T-helper 17 cell (primary cell): ENCODE measurements at places on chromosomes 3 and 15. TPM values are rescaled to one million over a fixed set of nuclear protein-coding genes. Genes with fewer than 3 reads are reported as not detected.

The CCPG1 gene
- total RNA-seq, result 28.2 TPM

The RAD51 gene
- total RNA-seq, result 2.0 TPM

The LTF gene
- total RNA-seq, result not detected

The C15orf62 gene
- total RNA-seq, result 1.2 TPM

The ATP13A5 gene
- total RNA-seq, result not detected

The MASP1 gene
- total RNA-seq, result 0.44 TPM

DNA sequence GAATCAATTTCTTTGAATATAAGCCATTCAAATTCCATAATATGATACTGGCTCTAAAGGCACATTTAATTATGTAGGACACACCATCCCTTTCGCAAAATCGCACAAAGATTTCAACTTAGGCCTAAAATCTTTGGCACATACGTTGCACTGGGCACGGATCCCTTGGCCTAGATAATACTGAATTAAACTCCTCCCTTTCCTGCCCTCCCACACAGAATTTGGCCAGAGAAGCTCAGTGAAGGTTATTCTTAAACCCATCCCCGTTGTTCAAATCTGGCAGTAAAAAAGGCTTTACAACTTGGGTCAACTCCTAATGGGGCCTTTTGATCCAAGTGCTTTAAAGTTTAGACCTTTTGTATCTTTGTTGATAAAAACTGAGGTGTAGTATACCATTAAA is 247.2 kb downstream of the PTPRG start:
- DNase-seq, result no peak

- DNase-seq, result no peak
These were observed 159.8 kb upstream of the TSC22D2 start for GRCh38 chr3:150248116-150248887.

DNA sequence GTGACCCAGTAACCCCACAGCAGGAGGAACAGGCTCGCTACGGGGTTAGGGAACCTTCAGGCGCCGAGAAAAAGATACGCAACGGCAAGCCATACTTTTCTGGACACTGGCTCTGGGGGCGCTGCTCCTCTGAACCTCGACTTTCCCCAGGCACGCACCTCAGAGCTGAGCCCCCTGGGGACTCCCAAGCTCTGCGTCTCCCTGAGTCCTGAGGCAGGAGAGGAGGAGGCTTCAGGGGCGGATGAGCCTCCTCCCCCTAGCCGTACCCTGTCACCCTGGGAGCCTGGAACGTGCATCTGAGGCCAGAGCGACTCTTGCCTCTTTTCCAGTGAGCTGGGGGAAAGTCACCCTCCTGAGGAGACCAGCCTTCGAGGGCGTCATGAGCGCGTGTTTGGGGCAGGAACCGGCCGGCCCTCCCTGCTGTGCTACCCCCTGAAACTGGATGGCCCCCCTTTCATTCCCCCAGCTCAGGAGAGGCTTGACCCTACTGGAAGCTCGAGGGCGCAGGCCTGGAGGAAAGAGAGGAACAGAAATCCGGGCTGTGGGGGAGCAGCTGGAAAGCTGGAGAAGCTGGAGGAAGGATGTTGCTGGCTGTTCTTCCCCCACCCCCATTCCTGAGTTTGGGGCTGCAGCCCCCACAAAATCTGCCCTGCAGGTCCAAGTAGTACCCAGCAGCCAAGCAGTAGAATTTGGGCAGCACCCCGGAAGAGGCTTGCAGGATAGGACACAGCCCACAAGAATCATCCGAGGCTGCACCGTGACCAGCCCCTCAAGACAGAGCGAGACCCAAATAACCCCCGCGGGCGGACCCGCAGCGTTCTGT is 25.1 kb upstream of the POLG start:
- no peak for DNase-seq

DNA sequence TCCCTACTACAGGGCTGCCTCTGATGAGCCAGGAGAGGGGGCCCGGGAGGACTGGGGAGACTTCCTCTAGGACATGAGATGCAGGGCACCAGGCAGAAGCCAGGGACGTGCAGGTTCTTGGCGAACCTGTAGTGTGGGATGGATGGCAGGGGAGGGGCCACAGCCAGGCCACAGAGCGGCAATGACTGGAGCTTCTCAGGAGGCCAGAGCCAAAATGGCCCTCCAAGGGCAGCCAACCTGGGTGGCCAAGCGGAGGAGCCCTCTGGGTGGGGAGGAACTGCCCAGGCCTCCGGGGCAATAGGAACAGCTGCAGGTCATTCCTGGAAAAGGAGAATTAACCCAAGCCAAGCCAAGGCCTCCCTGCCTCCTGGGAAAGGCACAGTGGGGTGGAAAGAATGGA is 224.5 kb downstream of the XXYLT1 start:
- DNase-seq, result no peak

DNA sequence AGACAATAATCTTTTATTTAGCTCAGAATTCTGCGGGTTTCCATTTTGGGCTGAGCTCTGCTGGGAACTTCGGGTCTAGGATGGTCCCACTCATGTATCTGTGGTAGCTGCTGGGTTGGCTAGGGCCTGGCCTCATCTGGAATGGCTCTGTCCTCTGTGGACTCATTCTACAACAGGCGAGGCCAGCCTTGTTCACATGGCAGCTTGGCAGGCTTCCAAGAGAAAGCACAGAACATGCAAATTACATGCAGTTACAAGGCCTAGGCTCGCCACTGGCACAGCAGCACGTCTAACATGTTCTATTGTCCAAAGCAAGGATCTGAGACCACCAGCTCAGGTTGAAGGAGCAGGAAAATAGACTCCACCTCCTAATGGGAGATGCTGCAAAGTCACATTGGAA is 431.4 kb downstream of the PDCD6IP start:
- DNase-seq, result no peak

DNA sequence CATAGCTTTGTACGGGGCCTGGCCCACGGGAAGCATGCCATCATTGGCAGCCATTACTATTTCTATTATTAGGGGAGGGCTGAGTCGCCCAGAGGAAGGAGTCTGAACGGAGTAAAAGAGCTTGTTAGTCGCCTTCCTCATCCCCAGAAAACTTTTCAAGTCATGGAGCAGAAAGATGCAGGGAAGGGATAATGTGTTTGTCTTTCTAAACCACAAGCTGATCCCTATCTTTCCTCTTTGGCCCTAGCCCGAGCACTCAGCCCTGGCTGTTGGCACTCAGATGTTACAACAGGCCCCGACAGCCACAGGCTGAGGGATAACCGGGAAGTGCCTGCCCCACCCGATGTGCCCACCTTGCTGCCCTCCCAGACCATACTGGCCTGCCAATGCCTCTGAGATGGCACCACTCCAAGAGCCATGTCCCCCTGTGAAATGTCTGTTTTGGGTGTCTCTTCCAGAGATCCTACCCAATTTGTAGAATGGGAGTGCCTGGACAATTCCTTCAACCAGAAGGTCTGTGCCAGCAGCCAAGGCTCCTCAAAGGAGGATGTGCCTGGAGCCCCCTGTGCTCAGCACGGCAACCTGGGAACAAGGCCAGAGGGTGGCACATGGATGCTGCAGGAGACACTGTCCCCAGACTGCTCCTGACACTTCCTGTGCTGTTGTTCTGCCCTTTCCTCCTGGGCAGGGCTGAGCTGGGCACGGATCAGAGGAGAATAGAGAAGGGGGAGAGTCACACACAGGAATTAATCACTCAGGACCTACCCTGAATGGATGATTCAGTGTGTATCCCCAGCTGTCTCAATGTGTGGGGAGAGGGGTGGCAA is 10.8 kb downstream of the PAK6 start:
- no peak for DNase-seq

GRCh38 chr3:4670352-4670751 is 177.2 kb downstream of the ITPR1 start:
- no peak for DNase-seq

DNA sequence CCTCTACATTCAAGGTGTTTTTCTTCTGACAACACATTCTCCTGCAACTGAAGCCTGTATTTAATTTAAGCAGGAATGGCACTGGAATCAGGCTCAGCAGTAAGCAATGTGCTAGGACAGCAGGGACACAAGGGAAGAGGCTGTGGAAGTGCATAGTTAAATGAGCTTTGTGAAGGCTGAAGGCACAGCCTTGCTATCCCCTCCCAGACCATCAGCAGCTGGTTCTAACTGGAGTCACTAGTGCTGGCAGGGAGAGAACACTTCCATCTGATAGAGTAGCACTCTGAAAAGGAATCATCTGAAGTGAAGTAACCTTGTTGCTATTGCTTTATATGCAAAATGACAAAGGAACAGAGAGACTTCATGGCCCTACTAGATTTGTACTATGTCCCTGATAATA is 14.7 kb downstream of the UQCC5 start:
- DNase-seq, result no peak

DNA sequence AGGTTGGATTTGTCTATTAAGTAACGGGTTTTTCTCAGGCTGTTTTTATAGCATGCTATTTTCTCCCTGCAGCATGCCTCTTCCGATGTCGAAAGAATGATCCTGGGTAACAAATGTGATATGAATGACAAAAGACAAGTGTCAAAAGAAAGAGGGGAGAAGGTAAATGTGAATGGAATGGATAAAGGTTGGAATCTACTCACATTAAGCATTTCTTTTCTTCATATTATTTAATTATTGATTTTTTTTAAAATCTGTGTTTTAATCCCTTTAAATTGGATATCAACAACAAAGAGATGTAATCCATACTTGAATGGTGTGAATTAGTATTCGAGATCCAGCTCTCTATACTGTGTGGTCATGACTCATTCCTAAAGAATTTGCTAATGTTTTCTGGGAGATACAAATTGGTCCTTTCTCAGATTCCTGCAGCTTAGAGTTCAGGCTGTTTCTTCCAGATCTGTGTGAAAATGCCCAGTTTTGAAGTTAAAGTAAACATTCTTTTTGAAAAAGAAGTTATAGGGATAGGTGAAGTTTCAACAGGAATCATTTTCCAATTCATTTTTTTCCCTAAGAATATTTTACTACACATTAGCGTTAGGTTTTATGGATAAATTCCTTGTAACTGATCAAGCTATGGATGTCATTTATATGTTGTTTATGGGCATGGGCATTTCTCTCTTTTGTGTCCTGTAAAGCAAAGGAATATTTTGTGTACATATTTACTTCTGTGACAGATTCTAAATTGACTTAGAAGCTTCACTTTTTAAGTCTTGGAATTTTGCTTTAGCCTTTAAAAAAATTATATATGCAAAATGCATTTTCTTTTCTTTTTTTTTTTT is 20.8 kb upstream of the APH1B start:
- DNase-seq, result no peak

DNA sequence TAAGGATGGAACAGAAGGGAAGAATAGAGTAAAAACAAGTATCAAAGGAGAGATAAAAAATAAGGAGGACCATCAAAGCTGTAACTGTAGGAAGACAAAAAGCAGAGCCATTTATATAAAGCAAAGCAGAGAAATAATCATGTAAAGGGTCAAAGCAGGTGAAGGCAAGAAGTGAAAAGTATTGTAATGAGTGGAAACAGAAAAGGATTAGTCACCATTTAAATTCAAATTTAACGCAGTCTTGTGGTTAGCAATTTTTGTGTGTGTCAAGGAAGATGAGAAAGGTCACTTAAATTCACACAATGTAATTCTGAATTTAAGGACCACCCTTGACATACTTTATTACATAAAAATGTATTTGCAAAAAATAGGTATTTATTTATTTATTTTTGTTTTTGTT is 567.8 kb downstream of the ROBO1 start:
- no peak for DNase-seq

DNA sequence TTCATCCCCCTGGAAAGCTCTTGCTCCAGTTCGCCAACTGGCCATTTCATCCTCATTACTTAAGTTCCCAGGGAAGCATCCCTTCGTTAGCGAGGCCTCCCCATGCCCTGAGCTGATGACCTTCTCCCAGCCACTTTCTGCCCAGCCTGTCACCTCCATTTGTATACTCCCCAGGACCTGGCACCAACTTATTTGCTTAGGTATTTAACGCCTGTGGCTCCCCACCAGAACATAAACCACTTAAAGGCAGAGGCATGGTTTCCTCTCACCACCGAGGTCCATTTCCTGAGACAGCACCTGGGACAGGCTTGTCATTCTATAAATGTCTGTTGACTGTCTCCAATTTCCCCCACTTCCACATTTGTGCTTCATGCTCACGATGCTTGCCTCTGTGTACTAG is 189.0 kb downstream of the ZNF621 start:
- no peak for DNase-seq

GRCh38 chr3:68057637-68058320 is 403.4 kb upstream of the SUCLG2 start:
- DNase-seq, result no peak

DNA sequence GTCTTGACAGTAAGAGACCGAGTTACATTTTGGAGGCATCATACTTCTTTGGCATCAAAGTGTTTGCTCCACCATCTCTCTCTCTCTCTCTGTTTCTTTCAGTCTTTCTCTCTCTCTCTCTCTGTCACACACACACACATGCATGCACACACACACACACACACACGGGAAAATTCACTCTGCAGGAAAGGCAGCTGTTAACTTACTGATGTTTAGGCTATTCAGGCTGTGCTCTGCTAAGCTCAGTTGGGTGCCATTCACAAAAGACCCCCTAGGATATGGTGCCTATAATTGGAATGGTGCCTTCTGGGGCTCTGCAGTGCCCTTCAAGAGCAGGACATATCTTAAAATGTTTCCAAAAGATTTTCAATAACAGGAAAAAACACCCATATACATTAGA is 78.2 kb downstream of the KCNH8 start:
- DNase-seq, result no peak

DNA sequence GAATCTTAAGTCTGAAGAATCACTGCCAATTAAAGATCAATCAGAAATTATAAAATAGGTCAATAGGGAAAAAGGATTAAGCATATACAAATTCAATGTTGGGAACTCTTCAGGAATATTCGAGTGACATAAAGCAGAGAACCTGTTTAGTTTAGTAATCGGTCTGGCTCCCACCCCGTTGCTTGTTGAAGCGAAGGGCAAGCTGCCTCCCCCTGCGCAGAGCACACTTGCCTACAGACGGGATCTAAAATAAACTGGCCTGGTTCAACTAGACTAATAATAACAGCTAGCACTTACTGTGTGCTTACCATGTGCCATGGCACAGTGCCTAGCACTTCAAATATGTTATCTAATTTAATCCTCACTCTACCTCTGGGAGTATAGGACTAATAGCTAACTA is 8.6 kb downstream of the SEMA6D start:
- DNase-seq, result no peak

- no peak for DNase-seq
These were observed 32.7 kb upstream of the TPRG1 start for GRCh38 chr3:189138901-189139610.
